Suprapubic skin (tissue), 4 donors: ENCODE measurements at places on chromosomes 4 and X.

- no peak overlapping the region for H3K4me3 ChIP-seq
- DNase-seq, result no peak
- no peaks in the 10 kb centered on the region for H3K36me3 ChIP-seq
- H3K27me3 ChIP-seq, result no peaks in the 10 kb centered on the region
- peaks cover 17% of the 10 kb centered on the region for H3K4me1 ChIP-seq
Observed at GRCh38 chr4:185840201-185840600, 28.2 kb upstream of the SORBS2 start.

GRCh38 chr4:13313856-13314255 lies 170.3 kb downstream of the RAB28 start:
- no peaks in the 10 kb centered on the region for H3K27me3 ChIP-seq
- no peaks in the 10 kb centered on the region for H3K36me3 ChIP-seq
- no peak overlapping the region for H3K27ac ChIP-seq
- no peak for DNase-seq

GRCh38 chr4:152021788-152022438 lies 261.1 kb upstream of the GATB start:
- H3K4me1 ChIP-seq, result no peaks in the 10 kb centered on the region
- DNase-seq, result no peak
- no peaks in the 10 kb centered on the region for H3K36me3 ChIP-seq
- H3K4me3 ChIP-seq, result no peak overlapping the region

DNA sequence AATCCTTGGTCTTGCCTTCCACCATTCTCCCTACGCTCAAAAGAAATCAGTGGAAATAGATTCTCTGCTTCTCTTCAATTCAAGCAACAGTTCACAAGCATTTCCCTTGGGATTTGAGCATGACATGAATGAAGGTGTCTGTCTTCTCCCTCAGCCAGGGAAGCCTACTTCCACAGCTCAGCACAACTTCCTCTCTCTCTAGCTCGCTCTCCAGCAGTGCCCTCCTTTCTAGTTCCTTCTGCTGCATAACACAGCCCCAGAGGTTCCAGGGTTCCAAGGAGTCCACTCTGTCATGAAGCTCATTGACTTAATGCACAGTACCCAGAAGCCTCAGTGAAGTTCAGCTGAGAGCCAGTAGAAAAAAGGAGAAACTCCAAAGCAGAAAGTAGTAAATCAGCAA lies 81.3 kb downstream of the PLS3 start:
- no peaks in the 10 kb centered on the region for H3K4me1 ChIP-seq
- DNase-seq, result no peak
- H3K27ac ChIP-seq, result no peak overlapping the region
- H3K27me3 ChIP-seq, result no peaks in the 10 kb centered on the region

DNA sequence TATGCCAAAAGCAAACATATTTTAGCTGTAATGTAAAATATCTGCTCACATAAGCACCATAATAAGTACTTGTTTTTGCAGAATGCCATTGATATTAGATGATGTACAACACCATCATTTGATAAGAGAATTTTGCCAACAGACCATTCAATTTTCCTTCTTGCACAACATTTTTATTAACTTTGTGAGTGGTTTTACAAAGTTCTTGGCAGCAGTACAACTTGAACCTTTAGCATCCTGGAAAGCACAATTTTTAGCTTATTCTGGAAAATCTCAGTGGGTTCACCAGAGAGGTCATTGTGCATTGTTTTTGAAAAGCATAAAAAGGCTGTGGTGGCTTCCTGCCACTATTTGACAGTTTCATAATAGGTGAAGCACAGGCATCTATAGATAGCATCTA lies 26.4 kb upstream of the REPS2 start:
- no peaks in the 10 kb centered on the region for H3K4me1 ChIP-seq
- DNase-seq, result no peak
- H3K27me3 ChIP-seq, result no peaks in the 10 kb centered on the region
- H3K4me3 ChIP-seq, result no peak overlapping the region

GRCh38 chr4:96092151-96092705 lies 252.3 kb downstream of the PDHA2 start:
- no peaks in the 10 kb centered on the region for H3K36me3 ChIP-seq
- H3K4me3 ChIP-seq, result no peak overlapping the region
- H3K4me1 ChIP-seq, result no peaks in the 10 kb centered on the region
- no peak for DNase-seq

DNA sequence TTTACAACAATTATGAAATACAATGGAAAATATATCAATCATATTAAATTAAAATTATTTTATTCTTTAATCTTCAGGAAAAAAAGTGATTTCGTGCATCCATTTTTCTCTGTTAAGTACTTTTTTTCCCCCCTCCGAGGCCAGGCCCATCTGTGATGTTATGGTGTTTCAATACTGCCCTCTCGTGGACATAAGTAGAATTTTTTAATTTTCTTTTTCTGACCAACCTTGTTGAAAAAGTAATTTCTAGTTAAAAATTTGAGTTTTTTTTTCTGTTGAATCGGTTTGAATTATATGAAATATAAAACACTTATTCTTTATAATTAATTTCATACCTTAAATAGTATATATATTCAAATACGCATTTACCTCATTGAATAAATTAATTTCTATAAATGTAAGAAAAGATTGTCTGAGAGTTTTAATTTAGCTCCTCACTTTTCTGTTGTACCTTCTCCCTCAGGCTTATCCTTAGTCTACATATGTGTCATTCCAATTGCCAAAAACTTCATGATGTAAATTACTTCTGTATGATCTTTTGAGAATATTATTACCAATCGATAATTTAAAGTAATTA lies 175.8 kb upstream of the TECRL start:
- H3K4me3 ChIP-seq, result no peak overlapping the region
- no peak overlapping the region for H3K27ac ChIP-seq
- no peaks in the 10 kb centered on the region for H3K27me3 ChIP-seq
- H3K36me3 ChIP-seq, result no peaks in the 10 kb centered on the region
- no peaks in the 10 kb centered on the region for H3K4me1 ChIP-seq

- H3K36me3 ChIP-seq, result no peaks in the 10 kb centered on the region
- H3K27ac ChIP-seq, result no peak overlapping the region
- H3K27me3 ChIP-seq, result peaks cover 100% of the 10 kb centered on the region
- H3K4me3 ChIP-seq, result no peak overlapping the region
- no peak for DNase-seq
Observed at GRCh38 chr4:13535708-13536361, 8.5 kb downstream of the NKX3-2 start.
